Urinary bladder (tissue), 4 donors: ENCODE measurements at places on chromosomes 5 and 9. TPM values are rescaled to one million over a fixed set of nuclear protein-coding genes. Genes with fewer than 3 reads are reported as not detected.

Gene WHRN
- total RNA-seq: 2.4 TPM

Gene LHFPL2
- 146 TPM for total RNA-seq

Gene SLC31A2
- 5.1 TPM for total RNA-seq

Gene PCDHA9
- 0.90 TPM for total RNA-seq

Gene SLC36A3
- not detected for total RNA-seq

Gene ADRA1B
- 0.63 TPM for total RNA-seq

Gene NME5
- total RNA-seq: 6.7 TPM

Gene SLC6A7
- total RNA-seq: not detected

Gene LECT2
- not detected for total RNA-seq

Gene FBP1
- 13.6 TPM for total RNA-seq

Gene PPP3R2
- 0.21 TPM for total RNA-seq

Gene SPATA31C1
- 0.16 TPM for total RNA-seq

Gene GABRA6
- total RNA-seq: not detected

Gene EDIL3
- 45.5 TPM for total RNA-seq

Gene LCN15
- total RNA-seq: not detected

Gene SMIM33
- not detected for total RNA-seq

Gene C9orf152
- 0.32 TPM for total RNA-seq

Gene NTMT1
- 12.8 TPM for total RNA-seq

Gene RNF183
- total RNA-seq: 0.26 TPM

Gene ARL14EPL
- total RNA-seq: not detected

Gene IFNB1
- total RNA-seq: not detected

Gene IRX1
- 0.85 TPM for total RNA-seq

Gene SLC28A3
- 2.0 TPM for total RNA-seq

Gene CDHR2
- not detected for total RNA-seq

Gene PPP1R2B
- total RNA-seq: 0.11 TPM

Gene ESM1
- 1.8 TPM for total RNA-seq

Gene NXNL2
- total RNA-seq: 1.9 TPM

Gene TMEM171
- not detected for total RNA-seq

Gene ZNF484
- total RNA-seq: 44.1 TPM

Gene GDNF
- total RNA-seq: 1.5 TPM

Gene NCS1
- 32.5 TPM for total RNA-seq

Gene PDGFRB
- total RNA-seq: 112 TPM

Gene PCDHA8
- 0.21 TPM for total RNA-seq

Gene FBP2
- 2.2 TPM for total RNA-seq

Gene PDE4D
- total RNA-seq: 253 TPM

Gene OCLN
- 18.2 TPM for total RNA-seq

Gene AGXT2
- not detected for total RNA-seq

Gene F2RL2
- 2.1 TPM for total RNA-seq

Gene RAB24
- 9.7 TPM for total RNA-seq

Gene GEMIN5
- total RNA-seq: 18.0 TPM

Gene GNAQ
- 78.5 TPM for total RNA-seq

Gene KCNN2
- total RNA-seq: 22.3 TPM

Gene IL3
- not detected for total RNA-seq

Gene ADGRV1
- 6.6 TPM for total RNA-seq

Gene IRX2
- 0.58 TPM for total RNA-seq

Gene GTF3C5
- 23.2 TPM for total RNA-seq

Gene CCNO
- total RNA-seq: 1.6 TPM

Gene CDX1
- 0.21 TPM for total RNA-seq

Gene TMEFF1
- 2.0 TPM for total RNA-seq
